ENCODE measurements at places on chromosomes 7 and 10.

- DNase-seq = peak; percentile 46
Observed at GRCh38 chr10:125144693-125145623, 15.4 kb downstream of the CTBP2 start.

- DNase-seq = no peak
Observed at GRCh38 chr7:28845106-28845505, 113.0 kb downstream of the TRIL start.

- peak; percentile 97 for DNase-seq
Observed at GRCh38 chr7:43139137-43139536, 26.7 kb downstream of the HECW1 start.

DNA sequence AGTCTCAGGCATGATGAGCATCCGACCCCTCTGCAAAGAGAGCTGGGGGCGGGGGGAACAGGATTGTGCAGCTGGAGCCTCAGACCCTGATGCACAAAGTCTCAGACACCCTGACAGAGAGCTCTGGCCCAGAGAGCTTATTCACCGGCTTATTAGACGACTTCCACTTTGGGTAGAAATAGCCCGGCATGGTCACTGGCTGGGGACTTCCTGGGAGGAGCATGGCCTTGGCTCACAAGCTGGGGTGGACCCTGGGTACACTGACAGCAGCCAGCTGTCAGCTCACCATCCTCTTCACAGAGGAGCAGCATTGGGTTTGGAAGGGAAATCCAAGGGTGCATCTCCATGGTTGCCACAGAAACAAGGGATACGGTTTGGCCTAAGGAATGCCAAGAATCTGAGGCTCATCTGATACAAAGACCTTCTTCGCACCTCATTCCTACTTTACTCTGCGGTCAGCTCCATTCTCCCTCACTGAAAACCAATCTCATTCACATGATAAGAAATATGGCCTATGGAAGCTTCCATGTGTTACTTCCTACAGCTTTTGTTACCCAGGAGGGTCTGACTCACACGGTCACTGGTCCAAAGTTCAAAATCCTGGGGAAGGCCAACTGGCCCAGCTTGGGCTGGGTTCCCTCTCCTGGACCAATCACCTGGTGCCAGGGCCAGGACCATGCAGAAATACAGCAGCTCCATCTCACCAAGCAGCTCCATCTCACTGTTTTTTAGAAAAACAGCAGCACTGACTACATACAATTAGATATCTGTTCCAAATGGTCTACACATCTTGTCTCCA lies 25.1 kb downstream of the ZNF467 start:
- DNase-seq = no peak

GRCh38 chr10:3169271-3169670 lies 3.3 kb downstream of the PITRM1 start:
- DNase-seq = no peak

DNA sequence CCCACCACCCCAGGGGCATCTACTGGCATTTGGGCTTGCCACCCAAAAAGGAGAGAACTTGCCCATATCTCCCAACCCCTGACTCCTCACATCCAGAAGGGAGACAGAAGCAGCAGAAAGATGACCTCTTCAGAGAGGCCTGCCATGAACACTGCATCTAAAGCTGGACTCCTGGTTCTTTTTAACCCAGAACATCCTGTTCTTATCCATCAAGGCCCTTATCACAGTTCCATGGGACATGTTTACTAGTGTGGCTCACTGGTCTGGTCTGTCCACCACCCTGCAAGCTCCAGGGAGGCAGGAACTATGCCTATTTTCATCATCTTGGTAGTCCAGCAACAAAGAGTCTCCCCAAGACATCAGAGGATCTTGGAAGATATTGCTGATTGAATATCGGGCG lies 114.9 kb upstream of the PDLIM1 start:
- no peak for DNase-seq

GRCh38 chr7:3117081-3117480 lies 73.4 kb upstream of the CARD11 start:
- no peak for DNase-seq

DNA sequence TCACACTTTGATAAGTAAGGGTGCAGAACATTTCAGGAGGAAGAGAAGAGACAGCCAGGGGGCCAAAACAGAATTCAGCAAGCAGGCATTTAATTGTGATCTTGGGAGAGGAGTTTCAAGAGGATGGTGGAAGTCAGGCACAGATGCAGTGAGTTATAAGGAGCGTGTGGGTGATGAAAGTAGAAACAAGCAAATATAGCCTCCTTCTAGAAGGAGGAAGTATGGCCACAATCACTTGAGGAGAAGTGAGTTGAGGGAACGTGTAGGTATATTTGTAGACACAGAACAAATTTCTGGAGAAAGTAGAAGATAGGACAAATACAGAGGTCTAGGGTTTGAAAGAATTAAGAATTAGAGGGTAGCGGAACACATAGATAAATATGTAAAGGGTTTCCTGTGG lies 165.8 kb downstream of the CACNB2 start:
- no peak for DNase-seq

- peak; percentile 43 for DNase-seq
Observed at GRCh38 chr10:86851328-86852207, 95.1 kb downstream of the BMPR1A start.

DNA sequence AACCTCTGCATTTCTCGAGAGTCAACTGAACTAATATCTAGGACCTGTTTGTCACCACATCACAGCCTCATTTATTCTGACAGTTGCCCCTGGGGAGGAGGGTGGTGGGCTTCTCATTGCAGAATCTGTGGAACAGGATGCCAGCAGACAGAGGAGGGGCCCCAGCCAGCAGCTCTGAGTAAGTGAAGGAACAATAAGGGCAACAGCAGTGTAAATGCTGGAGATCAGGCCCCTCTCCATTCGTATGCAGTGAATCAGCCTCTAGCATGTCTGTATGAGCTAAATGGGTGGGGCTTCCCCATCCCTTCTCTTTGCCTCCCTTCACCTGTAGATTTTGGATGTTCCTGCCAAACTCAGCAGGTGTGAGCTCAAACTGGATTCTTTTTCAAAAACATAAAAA lies 7.7 kb upstream of the CPVL start:
- no peak for DNase-seq

- DNase-seq = no peak
Observed at GRCh38 chr10:60041489-60042133, 135.3 kb upstream of the CCDC6 start.

DNA sequence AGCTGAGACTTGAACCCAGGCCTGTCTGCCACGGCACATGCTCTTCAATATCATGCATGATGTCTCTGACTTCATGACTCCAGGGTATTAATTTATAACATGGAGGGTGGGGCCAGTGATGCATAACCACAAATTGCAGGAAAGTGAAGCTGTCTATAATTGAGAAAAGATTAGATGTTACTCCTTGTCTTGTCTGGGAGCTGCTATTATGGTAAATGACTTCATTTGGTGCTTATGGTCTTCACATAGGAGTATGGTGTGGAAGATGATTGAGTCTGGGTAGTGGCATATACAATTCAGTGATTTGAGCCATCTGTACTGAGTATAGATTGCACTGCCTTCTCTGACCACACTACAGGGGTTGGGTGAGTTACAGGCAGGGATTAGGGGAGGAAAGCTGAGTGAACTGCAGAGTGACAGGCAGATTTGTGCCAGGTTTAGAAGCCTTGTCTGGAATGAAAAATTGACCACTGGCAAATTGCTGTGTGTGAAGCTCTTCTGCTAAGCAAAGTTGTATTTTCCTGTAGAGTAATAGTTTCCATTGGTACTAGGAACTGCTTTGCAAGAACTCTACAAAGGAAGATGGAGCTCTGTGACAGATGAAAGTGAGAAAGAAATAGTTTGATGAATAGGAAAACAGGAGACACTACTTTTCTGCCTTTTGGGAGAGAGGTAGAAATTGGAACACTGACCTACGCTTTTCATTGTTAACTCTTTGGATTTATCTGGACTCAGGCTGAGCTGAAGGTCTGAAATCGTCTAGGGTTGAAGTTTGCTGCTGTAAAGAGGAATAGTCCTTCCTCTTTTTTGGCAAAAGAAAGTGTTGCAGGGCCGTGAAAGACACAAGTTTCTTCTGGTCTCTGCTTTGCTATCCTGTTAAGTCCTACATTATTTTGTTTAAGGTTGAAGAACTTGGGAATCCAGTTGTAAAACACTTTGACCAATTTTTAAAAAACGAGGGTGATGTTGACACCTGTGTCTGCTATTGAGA lies 2.7 kb downstream of the SND1 start:
- DNase-seq = no peak

DNA sequence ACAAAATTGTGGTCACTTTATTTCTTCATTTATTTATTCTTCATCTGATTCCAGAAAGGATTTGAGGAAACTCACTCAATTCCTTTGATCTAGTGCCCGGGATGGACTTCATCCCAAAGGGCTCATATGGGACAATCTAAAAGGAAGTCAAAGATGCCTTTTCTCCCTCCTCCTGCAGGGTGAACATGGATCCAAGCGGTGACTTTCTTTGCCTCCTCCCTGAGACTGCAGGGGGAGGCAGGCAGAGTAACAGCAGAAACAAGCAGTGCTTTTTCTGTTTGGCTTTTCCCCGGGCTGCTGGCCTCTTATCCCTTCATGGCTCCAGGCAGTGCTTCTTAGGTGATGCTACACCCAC lies 10.0 kb upstream of the DNMBP start:
- no peak for DNase-seq
